ENCODE measurements at places on chromosomes 2 and 18.

- no peak for DNase-seq
Observed at GRCh38 chr2:106892048-106892447, 6.1 kb upstream of the ST6GAL2 start.

DNA sequence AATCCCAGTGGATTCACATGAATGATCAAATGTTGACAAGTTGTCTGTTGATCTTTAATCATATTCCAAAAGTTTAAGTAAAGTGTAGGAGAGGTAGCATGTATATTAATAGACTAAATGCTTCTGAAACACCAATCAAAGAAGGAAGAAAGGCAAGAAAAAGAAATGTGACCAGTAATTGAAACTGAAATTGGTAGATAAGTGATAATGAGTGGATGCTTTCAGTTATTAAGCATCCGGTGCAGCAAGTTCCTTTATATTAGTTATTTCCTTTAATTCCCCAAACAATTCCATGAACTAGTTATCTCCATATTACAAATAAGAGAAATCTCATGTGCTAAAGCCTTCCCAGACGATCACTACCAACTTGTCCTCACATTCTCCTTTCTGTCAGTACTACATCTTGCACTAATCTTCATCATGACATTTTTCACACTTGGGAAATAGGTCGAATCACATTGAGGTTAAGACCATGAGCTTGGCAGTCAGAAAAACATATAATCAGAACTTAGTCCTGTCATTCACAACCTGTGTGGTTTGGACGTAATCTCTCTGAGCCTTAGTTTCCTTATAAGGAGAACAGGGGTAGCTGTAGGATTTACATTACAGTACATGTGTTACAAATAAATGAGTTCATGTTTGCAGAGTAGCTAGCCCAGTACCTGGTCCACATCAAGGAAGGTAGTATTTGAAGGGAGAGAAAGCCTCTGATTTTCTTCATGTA lies 182.1 kb downstream of the NOL4 start:
- no peak for DNase-seq

DNA sequence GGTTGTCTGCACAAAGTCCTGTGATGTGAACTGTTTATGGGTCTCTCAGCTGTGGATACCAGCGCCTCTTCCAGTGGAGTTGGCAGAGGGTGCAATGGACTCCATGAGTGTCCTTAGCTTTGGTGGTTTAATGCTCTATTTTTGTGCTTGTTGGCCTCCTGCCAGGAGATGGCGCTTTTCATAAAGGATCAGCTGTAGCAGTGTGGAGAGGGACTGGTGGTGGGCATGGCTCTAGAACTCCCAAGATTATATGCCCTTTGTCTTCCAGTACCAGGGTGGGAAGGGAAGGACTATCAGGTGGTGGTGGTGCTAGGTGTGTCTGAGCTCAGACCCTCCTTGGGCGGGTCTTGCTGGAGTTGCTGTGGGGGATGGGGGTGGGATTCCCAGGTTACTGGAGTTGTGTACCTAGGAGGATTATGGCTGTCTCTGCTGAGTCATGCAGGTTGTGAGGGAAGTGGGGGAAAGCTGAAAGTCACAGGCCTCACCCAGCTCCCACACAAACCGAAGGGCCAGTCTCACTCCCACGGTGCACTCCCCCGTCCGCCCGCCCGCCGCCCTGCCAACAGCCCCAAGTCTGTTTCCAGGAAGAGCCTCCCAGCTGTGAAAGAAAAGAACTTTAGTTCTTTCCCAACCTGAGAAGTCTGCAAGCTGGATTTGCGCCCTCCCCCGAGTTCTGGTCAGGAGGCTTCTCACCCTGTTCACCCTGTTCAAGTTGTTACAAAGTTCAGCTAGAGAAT lies 108.1 kb downstream of the MARCO start:
- DNase-seq: peak; percentile 5

GRCh38 chr18:13589316-13589715 lies 137.0 kb downstream of the FAM210A start:
- no peak for DNase-seq

- DNase-seq: no peak
Observed at GRCh38 chr2:218218268-218219185, 1.5 kb downstream of the ARPC2 start.

DNA sequence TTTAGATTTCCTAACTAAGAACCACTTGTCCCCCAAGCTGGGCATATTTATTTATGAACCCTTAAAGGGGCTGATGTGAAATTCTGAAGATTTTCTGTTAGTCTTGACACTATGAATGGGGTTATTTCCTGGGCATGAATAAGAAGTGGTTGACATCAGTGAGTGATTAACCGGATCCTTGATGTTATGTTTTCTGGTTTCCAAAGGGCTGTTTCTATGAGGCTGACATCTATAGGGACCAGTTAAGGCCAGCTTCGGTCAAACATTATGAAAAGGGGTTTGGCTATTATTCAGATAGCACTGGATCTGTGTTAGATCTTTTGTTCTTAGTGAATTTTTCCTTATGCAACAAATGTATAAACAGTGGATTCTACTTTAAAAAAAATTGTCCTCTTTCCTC lies 443.7 kb upstream of the SPRED2 start:
- DNase-seq: no peak

DNA sequence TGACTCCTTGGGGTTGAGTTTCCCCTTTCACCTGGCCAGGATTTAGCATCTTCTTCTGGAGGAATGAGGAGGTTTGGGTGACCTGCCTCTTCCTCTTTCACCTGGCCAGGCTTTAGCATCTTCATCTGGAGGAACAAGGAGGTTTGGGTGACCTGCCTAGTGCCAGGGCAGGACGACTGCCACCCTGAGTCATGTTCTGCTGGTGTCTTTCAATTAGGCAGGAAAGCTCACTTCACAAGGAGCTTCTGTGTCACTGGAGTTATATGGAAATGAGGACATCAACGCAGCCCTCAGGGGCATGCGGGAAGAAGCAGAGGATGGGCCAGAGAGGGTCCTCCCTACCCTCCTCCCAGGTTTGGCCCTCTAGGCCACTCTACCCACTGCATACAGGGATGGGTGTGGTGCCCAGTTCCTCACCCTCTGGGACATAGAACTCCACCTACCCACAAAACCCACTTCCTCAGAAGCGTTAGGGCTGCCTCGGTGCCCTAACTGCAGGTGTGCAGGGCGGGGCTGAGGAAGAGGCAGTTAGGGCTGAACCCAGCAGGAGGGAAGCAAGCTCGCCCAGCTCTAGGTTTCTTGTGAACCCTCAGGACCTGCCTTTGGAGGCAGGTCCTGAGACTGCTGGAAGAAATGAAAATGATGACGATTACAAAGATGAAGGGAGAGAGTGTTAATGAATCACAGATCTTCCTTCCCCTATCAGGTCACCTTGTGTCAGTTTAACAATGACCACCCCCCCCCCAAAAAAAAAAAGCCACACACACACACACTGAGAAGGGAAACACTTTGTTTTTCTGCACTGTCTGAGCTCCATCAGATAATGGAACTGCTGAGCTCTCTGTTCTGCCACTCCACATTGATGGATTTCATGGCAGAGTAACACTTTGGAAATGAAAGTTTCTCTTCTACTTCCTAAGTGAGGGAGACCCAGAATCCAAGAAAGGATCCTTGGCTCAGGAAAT lies 71.0 kb downstream of the ARL4C start:
- DNase-seq: no peak

DNA sequence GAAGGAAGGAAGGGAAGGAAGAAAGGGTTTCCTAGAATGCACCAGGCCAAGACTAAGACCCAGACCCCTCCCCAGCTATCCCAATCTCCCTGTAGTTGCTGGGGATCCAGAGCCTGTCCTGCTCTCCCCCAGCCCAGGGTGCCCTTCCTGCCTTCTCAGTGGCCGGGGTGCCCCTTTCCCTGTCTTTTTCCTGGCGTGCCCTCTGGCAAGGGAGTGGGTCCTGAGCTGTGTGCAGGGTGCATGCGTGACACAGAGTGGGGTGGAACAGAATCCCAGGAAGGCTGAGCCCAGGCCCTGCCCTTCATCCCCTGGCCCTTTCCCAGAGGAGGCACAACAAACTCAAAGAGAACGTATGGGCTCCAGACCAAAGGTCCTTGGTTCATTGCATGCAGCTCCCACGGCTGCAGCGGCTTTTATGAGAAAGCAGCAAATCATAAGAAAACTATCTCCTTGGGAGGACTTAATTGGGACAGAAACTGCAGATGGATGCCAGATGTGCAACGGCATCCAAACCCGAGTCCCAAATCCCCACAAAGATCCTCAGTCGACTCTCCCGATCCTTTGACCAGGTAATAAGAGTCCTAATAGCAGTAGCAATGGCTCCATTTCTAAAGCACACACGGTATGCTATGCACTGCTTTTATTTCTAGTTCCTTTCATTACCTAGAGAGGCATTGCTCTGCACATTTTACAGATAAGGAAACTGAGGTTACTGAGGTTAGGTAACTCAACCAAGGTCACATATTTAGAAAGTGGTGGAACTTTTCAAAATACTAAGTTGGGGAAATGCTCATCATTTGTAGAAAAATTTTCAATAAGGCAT lies 12.7 kb upstream of the ARID5A start:
- DNase-seq: no peak

- DNase-seq: no peak
Observed at GRCh38 chr2:211127501-211127900, 571.1 kb downstream of the CPS1 start.

DNA sequence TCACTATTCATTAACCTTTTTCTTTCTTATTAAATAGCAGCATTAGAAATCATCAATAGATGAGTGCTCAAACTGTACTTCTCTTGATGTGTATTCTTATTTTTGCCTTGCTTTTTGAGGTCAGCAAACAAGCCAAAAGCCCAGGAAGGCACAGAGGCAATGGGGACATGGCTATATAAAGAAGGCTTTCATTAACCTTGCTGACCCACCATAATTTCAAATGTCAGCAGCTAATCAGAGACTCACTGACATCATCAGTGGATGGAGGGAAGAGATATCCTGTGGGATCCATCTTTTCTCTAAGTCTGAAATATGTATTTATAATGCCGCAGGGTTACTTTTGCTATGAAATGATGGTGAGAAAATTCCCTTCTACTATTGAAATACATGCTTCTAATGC lies 1162.8 kb upstream of the ACVR2A start:
- no peak for DNase-seq

DNA sequence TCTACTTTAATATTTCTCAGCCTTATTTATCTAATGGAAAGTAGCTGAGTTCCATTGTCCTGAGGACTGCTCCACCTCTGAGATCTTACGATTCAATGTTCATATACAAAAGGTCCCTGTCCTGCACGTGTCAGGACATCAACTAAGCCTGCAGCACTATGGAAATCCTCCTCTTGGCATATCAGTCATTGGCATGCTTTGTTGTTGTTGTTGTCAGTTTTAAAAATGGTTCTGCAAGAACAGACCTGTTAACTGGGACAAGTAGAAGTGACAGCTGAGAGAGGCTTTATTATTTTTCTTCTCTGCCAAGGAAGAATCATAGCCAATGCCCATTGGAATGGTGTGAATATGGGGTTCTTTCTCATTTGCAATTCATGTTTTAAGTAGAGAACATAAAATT lies 450.1 kb upstream of the PKDCC start:
- DNase-seq: no peak

GRCh38 chr2:25414781-25415180 lies 73.1 kb upstream of the DNMT3A start:
- no peak for DNase-seq

- DNase-seq: no peak
Observed at GRCh38 chr2:102803041-102803896, 41.4 kb downstream of the TMEM182 start.

- DNase-seq: no peak
Observed at GRCh38 chr2:37638973-37639372, 32.5 kb downstream of the CDC42EP3 start.

- DNase-seq: no peak
Observed at GRCh38 chr18:36365836-36366775, 68.6 kb downstream of the FHOD3 start.

GRCh38 chr18:23916338-23916737 lies 98.2 kb upstream of the TTC39C start:
- no peak for DNase-seq

GRCh38 chr2:150494234-150494945 lies 6.9 kb upstream of the RND3 start:
- DNase-seq: no peak

- DNase-seq: no peak
Observed at GRCh38 chr2:108786008-108786353, 590 bp upstream of the CCDC138 start.

DNA sequence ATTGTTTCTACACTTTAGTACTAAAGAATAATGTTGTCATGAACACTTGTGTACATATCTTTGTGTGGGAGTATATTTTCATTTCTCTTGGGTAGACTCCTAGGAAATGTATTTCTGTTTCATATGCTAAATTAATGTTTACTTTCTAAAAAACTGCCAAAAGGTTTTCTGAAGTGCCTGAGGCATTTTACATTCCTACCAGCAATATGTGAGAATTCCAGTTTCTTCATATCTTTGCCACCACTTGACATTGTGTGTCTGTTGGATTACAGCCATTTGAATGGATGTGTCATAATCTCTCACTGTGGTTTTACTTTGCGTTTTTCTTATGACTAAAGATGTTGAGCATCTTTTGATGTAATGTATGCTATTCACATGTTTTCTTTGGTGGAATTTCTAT lies 428.2 kb upstream of the KCNH7 start:
- peak; percentile 51 for DNase-seq

DNA sequence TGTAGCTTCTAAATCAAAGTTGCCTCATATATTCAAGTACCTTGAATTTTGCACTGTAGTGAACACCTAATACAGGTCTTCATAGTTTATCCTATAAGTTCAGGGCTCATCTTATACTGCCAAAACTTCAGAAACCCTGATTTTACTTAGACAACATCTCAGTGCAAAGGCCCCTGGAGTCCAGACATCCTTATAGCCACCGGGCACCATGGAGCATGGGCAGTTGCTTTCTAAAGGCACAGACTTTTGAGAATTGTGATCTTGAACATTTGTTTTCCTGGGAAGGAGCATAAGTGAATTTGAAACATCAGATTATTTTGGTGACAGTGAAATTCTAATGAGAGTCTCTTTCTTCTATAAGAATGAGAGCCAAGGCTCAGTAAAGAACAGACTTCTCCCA lies 292.3 kb downstream of the CYRIA start:
- DNase-seq: no peak

DNA sequence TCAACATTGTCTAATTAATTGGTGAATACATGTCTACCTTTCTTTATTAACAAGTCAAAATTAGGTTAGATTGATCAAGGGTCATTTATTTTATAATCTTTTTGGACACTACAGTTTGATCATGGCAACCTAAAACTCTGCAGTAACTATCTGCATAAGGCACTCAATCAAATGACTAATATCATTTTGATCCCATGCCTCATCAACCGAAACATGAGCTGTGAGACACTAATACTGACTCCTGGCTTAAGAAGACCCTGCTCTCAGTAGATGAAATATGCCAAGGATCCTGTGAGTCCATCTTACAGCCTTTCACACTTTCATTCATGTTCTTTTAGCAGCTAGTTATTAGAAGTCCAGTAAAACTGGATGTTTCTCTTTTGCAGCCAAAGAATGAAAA lies 169.4 kb upstream of the CAVIN2 start:
- no peak for DNase-seq

GRCh38 chr2:157164370-157164769 lies 93.1 kb upstream of the GALNT5 start:
- no peak for DNase-seq

DNA sequence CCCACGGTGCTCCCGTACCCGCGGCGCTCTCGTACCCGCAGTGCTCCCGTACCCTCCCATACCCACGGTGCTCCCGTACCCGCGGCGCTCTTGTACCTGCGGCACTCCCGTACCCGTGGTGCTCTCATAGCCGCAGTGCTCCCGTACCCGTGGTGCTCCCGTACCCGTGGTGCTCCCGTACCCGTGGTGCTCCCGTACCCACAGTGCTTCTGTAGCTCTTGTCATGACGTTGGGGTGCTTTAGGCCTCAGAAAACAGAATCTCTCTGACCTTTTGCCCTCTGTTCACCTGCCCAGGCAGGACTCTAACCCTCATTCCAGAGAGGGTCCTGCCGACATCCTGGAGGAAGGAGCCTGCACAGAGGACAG lies 35.3 kb downstream of the SLC66A2 start:
- DNase-seq: no peak

- peak; percentile 61 for DNase-seq
Observed at GRCh38 chr18:58669731-58670378, 1.4 kb upstream of the MALT1 start.

Data from kidney epithelial cell (primary cell).